ENCODE measurements at places on chromosomes 5 and 9.

- DNase-seq = no peak
These were observed 14.7 kb downstream of the CENPK start for GRCh38 chr5:65548281-65548680.

GRCh38 chr9:124873664-124874063 is 11.7 kb downstream of the ARPC5L start:
- DNase-seq = no peak

DNA sequence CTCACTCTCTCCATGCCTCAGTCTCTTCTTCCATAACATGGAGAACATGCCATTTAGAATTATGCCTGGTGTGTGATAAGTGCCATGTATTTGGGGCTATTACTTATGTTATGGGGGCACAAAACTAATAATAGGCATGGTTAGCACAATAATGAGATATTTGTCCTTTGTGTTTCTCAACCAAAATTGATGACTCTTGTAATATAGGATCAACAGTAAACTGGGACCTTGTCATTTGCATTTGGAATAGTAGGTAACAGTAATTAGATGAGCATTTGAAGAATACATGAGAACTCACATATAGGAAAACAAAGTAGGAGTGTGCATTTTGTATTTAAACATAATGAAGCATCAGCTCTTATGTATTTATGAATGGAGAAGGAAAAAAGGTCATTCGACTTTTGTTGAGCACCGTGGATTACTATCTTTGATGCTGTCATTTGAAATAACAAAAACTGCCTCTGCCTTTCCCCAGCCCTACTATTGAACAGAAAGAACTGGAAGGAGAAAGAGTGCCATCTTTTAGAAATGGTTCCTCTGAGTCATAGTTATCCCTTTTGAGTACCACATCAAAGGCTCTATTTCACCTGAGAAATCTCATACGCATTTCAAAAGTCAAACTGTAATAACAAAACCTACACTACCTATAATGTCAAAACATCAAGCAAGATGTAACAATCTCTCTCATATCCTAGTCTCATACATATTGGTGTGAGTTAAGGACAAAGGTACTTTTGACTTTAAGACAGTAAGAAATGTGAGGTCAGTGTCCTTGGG is 655.2 kb downstream of the PDE4D start:
- DNase-seq = no peak

GRCh38 chr5:110853267-110853666 is 114.5 kb downstream of the SLC25A46 start:
- DNase-seq = no peak

DNA sequence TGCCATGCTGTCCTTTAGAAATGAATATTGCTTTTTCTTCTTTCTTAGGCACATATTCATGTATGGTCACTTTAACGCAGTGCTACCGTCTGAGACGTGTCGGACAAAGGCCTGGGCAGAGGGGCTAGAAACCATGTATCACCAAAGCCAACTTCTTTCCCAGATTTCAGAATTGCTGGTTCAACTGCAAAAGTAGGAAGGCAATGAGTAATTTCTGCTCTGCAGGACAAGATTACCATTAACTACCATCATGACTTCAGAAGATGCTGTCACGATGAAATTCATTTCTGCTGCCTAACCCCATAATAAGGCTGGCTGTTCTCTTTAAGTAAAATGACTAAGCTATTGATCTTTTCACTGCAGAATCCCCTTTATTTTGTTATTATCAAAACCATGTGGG is 306.7 kb downstream of the PDE4D start:
- DNase-seq = no peak
